ENCODE measurements at places on chromosomes 12 and 14.

GRCh38 chr14:48027115-48027514, 351.7 kb upstream of the MDGA2 start:
- DNase-seq = no peak

DNA sequence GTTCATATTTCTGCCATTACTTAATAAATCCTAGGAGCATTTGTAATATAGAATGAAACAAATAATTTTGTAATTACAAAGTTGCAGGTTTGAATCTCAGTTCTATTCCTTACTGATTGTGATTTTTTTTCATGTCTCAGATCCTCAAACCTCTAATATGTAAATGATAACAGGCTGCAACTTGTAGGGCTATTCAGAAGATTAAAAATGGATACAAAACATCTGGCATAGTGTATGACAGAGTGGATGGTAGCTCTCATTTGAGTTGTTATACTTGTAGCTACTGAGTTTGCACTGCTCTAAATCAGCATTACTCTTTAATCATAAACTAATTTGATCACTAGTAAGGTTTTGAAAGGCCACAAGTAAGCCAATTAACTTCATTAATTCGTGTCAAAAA, 406.3 kb upstream of the MGAT4C start:
- DNase-seq = no peak

DNA sequence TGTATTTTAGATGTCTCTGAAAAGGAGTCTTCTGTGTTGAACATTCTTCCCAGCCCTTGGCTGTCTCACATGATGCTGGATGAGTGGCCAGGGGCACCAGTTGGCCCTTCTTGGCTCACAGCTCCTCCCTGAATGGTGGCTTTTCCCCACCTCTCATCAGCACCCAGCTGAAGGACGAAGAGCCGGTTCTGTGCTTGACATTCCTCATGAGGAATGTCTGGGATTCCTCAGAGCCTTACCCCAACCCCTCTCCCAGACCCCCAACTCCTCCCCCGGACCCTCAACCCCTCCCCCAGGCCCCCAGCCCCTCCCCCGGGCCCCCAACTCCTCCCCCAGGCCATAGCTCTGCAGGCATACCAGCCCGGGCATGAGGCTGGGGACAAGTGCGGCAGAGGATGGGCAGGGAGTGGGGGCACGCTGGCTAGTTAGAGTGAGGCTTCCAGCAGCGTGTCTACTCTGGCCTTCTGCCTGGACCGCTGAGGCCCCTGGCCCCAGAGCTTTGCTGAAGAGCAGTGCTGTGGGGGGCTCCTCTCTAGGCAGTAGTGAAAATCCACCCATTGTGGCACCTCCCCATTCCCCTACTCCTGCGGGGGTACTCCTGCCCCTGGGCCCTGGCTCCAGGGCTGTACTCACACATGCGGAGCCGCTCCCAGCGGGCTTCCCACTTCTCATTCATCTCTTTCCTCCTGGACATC, 64.3 kb downstream of the PLEKHG3 start:
- no peak for DNase-seq

DNA sequence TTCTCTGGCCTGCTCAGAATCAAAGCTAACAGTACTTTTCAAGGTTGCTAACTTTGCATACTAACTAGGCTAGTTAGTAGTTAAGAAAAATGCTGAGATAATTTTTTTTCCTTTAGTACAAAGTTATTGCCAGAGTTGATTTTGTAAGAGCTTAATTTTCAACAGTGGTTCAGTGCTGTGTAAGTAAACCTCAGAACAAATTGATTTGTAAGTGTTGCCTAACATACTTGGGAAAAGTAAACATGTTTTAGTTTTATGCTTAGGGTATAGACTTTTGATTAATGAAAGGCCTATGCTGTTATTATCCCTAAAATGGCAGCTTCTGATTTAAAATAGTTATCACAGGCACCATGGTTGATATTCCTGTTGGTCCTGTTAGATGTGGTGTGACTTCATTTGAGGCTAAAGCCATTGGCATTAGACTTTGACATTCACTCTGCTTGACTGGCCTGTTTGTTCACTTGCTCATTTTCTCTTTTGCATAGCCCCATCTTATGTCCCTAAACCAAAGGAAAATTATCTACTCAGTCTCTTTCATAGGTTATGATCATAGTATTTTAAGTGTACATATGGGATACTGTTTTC, 5.2 kb downstream of the CMAS start:
- DNase-seq = no peak

Data from activated naive CD4-positive, alpha-beta T cell treated with anti-CD3 and anti-CD28 coated beads, Interleukin-2, amount 50 U/mL, for 72 hours (primary cell).